ENCODE measurements at places on chromosomes 2 and 18.

DNA sequence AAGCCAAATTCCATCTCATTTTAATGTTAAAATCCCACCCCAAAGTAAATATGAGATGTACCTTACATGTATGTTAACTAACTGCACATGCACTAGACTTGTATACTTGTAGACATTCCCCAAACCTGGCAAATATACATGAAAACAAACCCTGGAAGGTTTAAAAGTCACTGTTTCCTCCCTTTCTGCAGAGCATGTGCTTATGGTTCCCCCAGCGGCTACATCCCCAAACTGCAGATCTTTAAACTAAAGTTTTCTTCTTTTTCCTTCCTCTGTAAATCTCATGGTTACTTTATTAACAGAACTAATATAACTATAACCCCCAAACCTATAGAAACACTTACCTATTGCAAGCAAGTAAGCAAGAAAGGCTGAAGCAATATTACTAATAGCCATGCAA lies 731.5 kb downstream of the LRP1B start:
- peak; percentile 26 for DNase-seq

- peak; percentile 78 for DNase-seq
These were observed 11.6 kb upstream of the DNER start for GRCh38 chr2:229725716-229726574.

GRCh38 chr18:24019641-24020331 lies 5.2 kb downstream of the TTC39C start:
- no peak for DNase-seq

DNA sequence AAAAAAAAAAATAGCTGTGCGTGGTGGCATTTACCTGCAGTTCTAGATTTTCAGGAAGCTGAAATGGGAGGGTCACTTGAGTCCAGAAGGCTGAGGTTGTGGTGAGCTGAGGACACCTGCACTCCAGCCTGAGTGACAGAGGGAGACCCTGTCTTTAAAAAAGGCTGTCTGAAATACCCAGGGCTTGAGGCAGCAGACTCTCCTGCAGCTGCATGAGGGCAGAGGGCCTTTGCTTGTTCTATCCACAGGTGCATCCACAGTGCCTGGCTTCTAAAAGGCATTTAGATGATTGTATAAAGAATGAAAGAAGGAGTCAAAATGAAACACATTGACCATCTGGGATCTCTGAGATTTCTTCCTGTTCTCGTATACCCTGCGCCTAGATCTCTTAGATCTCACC lies 152.9 kb downstream of the MGAT5 start:
- DNase-seq, result no peak

- no peak for DNase-seq
These were observed 857 bp upstream of the NEUROD1 start for GRCh38 chr2:181680937-181681811.

GRCh38 chr2:85888684-85889626 lies at the start of gene ST3GAL5:
Gene ST3GAL5, minus strand, starts transcription at chr2:85888990. Its CDS starts 85 bp downstream, at chr2:85888905.
- DNase-seq, result peak; percentile 67

DNA sequence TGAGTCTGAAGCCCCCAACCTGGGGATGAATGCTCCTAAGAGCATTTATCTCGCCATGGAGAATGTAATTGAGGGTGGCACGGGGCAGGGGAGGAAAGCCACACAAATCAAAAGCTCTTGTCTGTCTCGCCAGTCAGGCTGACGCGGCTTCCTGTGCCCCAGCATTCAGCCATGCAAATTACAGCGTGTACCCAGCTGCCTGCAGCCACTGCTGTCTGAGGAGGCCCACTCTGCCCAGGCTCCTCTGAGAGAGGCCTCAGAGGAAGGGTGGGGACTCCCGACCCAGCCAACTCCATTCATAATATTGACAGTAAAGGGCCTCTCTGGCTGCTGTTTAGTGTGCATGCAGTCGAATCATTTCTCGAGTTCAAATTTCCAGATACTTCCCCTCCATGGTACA lies 22.0 kb downstream of the SMAD7 start:
- DNase-seq, result no peak

- no peak for DNase-seq
These were observed 5.6 kb upstream of the PCARE start for GRCh38 chr2:29079887-29080286.

DNA sequence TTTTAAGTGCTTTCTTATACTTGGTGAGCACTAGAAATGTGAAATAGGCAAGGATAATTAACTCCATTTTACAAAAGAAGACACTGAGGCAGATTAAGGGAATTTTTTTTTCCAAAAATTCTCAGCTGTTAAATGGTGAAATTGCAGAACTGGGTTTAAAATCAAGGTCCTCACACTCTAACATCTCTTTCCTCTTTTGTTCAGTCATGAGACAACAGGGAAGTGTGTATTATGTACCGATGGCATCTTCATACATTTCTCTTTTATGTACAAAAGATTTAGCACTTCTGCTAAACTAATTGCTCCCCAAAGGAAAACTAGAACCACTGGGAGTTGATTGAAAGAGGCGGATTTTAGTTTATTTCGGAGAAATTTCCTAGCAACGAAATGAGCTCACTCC lies 203.0 kb downstream of the SETBP1 start:
- DNase-seq, result no peak

DNA sequence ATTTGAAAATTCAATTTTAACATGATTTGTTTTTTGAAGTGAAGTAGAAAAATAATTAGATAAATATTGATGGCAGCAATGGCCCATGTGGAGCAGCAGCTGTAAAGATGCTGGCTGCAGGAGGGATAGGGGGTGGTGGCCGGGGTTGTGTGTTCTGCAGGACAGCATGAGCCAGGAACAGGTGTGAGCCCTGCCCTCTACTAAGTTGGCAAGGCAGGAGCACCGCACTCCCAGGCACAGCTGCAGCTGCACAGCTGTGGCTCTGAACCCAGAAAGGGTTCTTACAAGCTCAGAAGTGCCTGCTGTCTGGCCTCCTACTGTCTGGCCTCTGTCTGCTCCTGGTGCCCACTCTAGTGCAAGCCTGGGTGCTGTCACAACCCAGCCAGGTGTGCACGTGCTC lies 10.0 kb upstream of the DUSP19 start:
- DNase-seq, result no peak

DNA sequence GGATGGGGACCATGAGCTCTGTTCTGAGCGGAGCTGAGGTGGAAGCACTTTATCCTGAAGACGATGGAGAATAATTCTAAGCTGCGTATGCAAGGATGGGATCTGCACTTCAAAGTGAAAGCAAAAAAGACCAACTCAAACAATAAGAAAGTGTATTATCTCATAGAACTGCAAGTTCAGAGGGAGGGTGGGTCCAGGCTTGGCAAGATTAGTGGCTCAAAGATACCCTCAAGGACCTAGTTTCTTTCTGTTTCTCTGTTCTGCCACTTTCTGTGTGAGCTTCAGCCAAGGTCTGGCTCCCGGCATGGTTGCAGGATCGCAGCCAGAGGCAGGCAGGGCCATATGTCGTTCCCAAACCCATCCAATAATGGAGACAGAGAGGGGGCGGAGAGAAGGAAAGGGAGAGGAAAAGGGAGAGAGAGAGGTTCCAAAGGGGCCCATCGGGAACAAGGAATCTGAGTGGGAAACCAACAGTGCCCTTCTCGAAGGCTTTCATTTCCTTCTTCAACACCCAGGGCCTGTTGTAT lies 169.2 kb upstream of the NCK2 start:
- no peak for DNase-seq

- DNase-seq, result no peak
These were observed 1229.0 kb upstream of the NRXN1 start for GRCh38 chr2:52260904-52261303.

DNA sequence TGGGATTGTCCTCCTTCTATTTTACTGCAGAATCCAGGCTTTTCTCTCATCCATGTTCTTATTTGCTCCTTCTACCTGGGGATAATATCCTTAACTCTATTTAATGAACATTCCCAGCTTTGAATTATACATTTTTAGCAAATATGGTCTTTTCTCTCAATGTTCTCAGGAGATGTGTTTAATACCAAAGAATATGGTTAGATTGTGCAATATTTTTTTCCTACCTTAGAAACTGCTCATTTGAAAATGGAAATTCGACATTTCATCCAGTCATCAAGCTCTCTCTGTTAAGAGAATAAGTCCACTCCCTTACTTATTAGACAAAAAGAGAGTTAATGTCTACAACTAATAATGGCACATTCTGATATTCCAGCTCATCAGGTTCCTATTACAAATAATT lies 160.4 kb upstream of the GULP1 start:
- no peak for DNase-seq

DNA sequence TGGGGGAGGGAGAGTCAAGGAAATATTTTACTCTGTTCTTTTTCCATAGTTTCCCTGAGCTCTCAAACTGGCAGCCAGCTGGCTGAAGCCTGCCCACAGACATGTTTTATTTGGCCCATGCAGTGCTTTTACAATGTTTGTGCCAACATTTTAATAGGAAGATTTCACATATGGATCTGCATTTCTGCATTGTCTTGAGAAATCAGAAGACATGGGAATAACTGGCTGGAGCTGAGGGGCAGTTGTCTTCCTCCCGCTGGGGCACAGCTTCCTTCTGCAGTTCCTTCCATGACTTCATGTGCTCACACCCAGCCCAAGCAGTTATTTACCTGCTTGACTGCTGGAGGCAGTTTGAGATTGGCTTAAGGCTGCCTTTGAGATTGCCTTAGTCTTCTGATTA lies 74.4 kb downstream of the PLCL1 start:
- no peak for DNase-seq

GRCh38 chr2:74847070-74847858 lies 13.3 kb downstream of the HK2 start:
- no peak for DNase-seq

- DNase-seq, result no peak
These were observed 15.2 kb downstream of the SMAD2 start for GRCh38 chr18:47915229-47915628.

GRCh38 chr2:144411473-144411872 lies 108.4 kb downstream of the ZEB2 start:
- DNase-seq, result no peak

- no peak for DNase-seq
These were observed 203.8 kb downstream of the TNS1 start for GRCh38 chr2:217798743-217799562.

DNA sequence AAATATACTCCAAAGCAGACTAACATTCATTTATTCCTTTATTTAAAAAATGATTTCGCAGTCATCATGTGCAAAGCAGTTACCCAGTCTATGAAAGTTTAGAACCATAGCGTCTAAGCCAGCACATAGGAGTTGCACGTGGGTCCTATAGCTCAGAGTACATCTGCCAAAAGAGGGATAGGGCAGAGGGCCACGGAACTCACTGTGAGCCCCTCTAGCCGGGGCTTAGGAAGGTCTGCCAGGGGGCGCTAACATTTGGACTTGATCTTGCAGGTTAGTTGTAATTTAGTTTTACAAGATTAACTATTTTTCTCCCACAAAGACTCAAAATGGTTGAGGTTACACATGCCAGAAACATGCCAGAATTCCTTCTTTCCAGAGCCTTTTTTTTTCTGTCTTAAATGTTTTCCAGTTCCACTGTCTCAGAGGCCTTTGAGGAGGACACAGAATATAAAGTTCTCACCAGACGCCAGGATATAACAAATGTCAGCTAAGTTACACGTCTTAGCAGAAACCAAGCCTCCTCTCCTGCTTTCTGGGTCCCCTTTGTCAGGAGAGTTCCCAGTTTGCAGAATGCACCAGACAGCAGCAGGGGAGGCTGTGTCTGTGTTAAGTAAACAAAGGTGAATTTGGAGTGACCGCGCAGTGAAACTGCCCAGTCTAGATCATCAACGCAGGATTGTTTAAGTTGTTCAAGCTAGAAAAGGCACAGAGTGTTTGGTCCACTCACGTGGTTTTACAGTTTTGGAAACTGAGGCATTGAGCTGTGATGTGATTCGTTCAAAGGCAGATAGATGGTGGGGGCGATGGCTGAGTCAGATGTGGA lies 292.0 kb downstream of the PRKCE start:
- no peak for DNase-seq

DNA sequence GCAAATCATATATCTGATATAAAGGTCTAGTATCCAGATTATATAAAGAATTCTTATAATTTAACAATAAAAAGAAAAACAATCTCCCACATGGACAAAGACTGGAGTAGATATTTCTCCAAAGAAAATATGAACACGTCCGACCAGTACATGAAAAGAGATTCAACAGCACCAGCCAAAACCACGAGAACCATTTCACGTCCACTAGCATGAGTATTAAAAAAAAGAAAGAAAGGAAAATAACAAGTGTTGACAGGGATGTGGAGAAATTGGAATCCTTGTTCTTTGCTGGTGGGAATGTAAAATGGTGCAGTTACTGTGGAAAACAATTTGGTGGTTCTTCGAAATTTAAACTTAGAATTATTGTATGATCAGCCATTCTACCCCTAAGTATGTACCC lies 432.7 kb upstream of the TRIB2 start:
- no peak for DNase-seq

GRCh38 chr2:1777781-1778180 lies 33.5 kb upstream of the PXDN start:
- no peak for DNase-seq

DNA sequence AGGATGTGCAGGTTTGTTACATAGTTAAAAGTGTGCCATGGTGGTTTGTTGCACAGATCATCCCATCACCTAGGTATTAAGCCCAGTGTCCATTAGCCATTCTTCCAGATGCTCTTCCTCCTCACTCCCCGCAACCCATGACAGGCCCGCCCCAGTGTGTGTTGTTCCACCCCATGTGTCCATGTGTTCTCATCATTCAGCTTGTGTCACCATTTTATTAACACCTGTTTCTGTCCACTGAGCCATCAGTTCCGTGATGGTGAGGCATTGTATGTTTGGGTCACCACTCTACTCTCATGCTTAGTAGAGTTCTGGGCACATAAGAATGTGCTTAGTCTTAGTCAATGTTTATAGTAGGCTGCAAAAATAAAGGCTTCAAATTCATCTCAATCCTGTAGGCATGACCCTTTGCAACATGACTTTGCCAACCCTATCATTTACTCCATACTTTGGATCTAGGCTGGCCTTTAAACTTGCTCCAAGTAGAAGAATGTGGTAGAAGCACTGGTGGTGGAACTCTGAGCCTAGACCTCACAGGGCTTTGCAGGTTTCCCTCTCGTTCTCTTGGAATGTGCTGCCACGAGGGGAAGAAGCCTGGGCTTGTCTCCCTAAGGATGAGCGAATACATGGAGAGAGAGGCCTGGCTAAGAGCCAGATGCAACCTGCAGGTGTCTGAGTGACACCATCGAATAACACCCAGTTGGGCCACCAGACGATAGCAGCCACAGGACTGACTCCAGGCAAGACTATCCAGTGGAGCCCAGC lies 161.5 kb downstream of the NAPG start:
- no peak for DNase-seq

GRCh38 chr2:184646177-184646576 lies 47.8 kb downstream of the ZNF804A start:
- DNase-seq, result peak; percentile 79

GRCh38 chr18:73947180-73947921 lies 200.3 kb downstream of the FBXO15 start:
- DNase-seq, result no peak

- no peak for DNase-seq
These were observed 391.5 kb downstream of the IRS1 start for GRCh38 chr2:226408141-226408540.

- peak; percentile 49 for DNase-seq
These were observed 81.1 kb downstream of the RAPH1 start for GRCh38 chr2:203453858-203454451.

Data from A172 (cell line).